Gastroesophageal sphincter (tissue), 4 donors: ENCODE measurements at places on chromosomes 7 and 10.

DNA sequence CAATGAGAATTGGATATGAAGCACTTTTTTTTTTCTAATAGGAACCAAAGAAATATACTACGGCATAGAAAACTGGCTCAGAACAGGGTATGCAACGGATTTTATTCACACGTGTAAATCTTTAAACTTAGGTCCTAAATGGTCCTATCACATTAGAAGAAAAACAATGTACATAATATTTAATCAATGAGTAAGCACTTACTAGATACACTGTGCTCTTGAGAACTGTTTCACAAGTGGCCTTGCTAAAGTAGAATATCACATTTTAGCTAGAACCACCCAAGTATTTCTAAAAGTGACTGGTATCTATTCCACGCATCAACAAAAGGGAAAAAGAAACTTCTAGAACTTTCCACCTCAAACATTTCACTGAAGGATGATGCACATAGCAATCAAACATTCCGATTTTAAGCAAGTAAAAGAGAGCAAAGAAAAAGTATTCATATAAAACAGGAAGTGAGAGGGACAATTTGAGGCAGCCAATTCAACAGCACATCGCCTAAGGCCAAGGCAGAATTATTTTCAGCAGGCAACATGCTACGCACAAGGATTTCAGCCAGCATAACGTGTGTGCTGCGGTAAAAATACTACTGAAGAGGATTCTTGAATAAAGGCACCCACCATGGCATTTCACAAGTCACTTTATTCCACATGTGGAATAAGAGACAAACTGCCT lies 55.8 kb downstream of the PARD3 start:
- no peak for ATAC-seq

DNA sequence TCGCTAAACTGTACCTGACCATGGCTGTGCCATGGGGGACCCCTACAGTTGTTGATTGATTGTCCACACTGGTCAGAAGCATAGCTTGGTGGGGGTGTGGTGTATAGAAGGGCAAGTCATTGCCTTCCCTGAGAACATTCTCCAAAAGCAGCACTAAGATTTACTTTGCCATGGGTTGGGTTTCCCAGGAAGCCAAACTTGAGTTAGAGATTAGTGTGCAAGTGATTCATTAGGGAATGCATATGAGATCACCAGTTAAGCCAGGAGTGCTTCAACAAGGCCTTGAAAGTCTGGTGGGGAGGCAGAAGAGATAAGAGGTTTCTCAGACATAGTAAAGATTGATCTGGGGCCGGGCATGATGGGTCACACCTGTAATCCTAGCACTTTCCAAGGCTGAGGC lies 21.4 kb upstream of the TPST1 start:
- ATAC-seq: no peak

GRCh38 chr7:49119706-49120105 lies 195.4 kb downstream of the CDC14C start:
- ATAC-seq: no peak

DNA sequence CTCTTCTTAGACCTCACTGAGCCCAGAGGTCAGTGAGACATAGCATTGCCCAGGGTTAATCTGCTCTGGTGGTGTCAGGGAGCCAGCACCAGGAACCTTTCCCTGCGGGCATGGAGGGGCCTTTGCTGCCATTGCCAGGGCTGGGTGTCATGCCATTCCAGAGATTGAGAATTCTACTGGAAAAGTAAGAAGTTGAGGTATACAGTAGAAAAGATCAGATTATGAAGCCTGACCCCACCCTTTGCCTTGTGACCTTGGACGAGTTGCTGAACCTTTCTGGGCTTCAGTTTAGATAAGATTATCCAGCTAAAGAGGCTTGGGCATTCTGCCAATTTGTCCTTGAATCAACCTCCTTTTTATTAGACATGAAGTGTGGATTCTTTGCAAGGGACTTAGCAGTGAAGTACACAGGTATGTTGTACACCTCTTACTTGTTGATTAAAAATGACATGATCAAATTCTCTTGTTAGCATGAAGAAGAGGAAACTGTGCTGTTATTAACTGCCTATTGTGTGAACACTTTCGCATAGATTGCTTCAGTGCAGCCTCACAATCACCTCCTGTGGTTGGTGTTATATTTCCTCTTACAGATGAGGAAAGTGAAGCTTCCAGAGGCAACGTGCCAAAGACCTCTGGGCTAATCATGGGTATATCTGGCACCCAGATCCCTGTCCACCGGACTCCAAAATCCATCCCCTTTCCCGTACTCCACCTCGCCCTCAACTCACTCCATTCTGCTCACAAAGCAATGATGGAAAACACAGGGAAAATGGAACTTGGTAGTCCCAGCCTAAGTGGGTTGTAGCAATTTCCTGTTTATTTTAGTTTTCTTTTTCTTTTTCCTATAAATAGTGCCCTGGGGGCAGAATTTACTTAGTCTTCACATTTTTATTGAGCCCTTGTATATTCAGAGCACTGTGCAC lies 151.3 kb downstream of the CAMK1D start:
- no peak for ATAC-seq

DNA sequence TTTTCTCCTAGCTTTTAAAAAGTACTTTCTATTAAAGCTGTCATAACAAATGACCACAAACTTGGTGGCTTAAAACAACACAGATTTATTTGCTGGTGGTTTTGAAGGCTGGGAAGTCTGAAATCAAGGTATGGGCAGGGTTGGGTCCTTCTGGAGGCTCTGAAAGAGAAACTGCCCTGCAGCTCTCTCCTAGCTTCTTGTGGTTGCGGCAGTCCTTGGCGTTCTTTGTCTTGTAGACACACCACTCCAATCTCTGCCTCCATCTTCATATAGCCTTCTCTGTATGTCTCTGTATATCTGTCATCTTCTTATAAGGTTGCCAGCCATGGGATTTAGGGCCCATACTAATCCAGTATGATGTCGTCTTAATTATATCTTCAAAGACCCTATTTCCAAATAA lies 79.4 kb upstream of the PRR15 start:
- no peak for ATAC-seq

GRCh38 chr7:120874016-120874415 lies 16.1 kb upstream of the TSPAN12 start:
- no peak for ATAC-seq

GRCh38 chr10:124152139-124153022 lies 59.0 kb upstream of the CHST15 start:
- peak; percentile 86 for ATAC-seq

DNA sequence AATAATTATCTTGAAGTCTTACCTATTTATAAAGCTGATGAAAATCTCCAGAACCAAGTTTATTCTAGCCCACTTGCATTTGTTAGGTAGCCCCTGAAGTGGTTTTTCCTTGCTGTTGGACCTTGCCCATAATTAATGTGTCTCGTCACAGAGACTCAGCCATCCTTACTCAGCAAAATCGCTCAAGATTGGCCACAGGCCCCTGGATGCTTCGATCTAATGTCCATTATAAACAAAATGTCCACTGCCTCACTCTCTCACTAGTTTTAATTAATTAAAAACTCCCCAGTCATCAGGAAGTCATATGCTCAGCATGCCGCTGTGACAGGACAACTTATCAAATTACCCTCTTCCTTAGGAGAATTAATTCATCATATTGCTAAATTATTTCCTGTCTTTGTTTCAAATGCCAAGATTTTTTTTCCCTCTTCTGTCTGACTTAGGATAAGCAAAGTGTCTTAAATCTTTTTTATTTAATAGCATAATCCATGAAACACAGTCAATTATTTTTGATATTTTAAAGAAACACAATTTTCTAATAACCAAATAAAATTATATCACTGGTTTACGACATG lies 126.8 kb upstream of the PCLO start:
- no peak for ATAC-seq

- ATAC-seq: no peak
These were observed 78.1 kb upstream of the GLI3 start for GRCh38 chr7:42315103-42315502.

GRCh38 chr7:92708111-92709042 lies 118.2 kb upstream of the FAM133B start:
- no peak for ATAC-seq

DNA sequence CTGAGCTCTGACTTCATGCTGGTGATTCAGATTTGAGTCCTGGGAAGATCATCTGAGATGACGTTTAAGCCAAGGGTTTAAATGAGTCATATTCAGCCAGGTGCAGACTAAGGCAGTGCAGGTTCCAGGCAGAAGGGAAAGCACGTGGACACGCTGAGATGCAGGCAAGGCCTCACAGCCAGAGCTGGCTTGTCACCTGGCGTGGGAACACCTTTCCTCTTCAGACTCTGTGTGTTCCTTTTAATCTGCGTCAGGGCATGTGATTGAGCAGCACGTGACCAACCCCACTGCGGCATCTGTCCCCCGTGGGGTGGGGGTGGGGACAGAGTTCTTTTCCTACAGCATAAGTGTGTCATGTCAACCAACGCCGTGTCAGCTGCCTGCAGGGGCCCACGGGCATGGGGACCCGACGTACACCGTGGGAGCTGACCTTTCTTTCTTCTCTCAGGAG lies 10.7 kb upstream of the IDI2 start:
- no peak for ATAC-seq

- ATAC-seq: no peak
These were observed 132.7 kb upstream of the KCNMA1 start for GRCh38 chr10:77770081-77770867.

DNA sequence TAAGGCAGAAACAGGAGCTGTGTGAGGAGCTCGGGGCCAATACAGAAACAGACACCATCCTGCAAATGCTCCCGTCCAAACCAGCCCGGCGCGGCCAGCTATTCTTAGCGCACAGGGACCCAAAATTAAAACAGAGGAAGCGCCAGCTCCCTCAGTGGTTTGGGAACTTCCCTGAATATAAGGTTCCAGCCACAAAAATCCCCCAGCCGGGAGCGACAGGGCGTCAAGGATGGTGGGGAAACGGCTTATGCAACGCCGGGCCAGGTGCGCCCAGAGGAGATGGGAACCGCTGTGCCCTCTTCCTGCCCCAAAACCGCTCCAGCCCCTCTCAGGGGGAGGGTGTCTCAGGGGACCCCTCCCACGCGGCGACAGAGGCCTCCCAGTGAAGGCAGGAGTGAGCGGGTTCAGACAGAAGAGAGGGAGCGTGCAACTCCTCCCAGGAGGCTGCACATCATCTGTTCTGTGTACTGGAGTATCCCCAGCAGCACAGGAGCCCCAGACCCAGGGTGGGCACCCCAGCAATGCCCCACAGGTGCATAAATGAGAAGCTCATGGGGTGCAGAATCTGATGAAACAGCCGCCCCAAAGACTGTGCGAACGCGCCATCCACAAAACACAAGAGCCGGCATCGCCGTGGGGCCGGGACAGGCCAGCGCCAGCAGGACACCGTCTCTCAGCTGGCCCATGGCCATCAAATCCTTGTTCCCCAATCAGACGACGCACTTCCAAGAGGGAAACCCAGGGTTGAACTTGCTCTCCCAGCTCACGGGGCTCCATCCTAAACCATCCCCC lies 73.9 kb upstream of the PDGFA start:
- ATAC-seq: no peak

DNA sequence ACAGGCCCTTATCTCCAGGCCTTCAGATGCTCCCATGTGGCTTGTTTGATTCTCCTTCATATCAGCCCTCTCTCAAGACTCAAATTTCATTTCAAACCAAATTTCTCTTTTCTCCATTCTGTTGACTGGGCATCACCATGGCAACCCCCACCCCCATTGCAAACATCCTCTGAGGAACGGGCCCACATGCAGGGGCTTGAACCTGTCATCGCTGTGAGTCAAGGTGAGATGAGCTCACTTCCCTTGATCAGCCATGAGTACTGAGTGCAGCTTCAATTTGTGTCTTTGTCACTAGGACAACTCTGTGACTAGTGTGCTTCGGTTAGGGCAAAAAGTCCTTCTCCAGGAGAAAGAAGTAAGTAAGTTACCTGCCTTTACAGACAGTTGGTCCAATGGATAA lies 41.9 kb downstream of the CALML3 start:
- no peak for ATAC-seq

DNA sequence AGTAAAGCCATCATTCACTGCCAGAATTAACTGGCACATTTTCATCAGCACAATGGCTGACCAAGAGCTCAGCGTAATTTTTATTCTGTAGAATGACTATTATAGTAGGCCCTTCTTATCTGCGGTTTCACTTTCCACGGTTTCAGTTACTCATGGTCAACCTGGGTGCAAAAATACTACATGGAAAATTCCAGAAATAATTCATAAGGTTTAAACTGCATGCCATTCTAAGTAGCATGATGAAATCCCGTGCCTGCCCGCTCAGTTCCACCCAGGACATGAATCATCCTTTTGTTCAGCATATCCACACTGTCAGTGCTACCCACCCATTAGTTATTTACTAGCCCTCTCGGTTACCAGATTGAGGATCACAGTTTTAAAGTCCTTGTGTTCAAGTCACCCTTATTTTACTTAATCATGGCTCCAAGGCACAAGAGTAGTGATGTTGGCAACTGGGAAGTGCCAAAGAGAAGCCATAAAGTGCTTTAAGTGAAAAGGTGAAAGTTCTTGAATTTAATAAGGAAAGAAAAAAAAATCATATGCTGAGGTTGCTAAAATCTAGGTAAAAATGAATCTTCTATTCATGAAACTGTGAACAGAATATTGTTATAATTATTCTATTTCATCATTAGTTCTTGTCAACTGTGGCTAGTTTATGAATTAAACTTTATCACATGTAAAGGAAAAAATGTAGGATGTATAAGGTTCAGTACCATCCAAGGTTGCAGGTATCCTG lies 204.9 kb downstream of the DOCK4 start:
- no peak for ATAC-seq

GRCh38 chr7:66886152-66886551 lies 34.9 kb upstream of the TMEM248 start:
- no peak for ATAC-seq

DNA sequence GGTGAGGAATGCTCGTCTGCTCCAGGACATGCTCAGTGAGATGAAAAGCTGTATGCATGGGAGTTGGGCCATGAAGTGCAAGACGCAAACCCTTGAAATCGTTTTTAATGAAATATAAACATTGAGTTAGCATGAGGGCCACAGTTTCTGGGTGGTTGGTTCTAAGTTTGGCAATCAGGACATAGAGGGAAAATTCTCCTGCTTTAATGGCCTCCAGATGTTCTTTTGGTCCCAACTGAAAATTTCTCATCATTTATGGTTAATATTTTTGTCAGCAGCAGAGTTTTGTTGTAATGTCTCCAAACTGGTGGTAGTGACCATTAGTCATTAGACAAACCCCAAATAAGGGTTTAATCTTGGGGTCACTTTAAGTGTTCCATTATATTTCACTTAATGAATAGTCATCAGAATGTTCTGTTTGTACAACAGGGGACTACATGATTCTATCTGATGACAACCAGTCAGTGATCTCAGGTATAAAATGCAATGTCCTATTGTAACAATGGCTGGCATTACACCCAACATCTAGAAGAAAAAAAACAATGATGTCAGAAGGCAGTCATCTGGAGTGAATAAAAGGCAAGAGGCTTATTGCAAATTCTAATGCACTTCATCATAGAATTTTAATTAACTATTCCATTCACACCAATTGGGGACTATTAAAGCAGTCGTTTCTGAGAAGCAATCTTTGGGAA lies 197.4 kb downstream of the JCAD start:
- no peak for ATAC-seq

- peak; percentile 28 for ATAC-seq
These were observed 40.9 kb upstream of the PAPSS2 start for GRCh38 chr10:87618566-87619423.

GRCh38 chr7:101885597-101885955 lies 68.2 kb downstream of the CUX1 start:
- peak; percentile 11 for ATAC-seq
